HT-29 (cell line): ENCODE measurements at places on chromosomes 1 and 21. TPM values are rescaled to one million over a fixed set of nuclear protein-coding genes. Genes with fewer than 3 reads are reported as not detected.

Gene GRHL3
- total RNA-seq = 5.5 and 9.0 TPM in 2 replicates

DNA sequence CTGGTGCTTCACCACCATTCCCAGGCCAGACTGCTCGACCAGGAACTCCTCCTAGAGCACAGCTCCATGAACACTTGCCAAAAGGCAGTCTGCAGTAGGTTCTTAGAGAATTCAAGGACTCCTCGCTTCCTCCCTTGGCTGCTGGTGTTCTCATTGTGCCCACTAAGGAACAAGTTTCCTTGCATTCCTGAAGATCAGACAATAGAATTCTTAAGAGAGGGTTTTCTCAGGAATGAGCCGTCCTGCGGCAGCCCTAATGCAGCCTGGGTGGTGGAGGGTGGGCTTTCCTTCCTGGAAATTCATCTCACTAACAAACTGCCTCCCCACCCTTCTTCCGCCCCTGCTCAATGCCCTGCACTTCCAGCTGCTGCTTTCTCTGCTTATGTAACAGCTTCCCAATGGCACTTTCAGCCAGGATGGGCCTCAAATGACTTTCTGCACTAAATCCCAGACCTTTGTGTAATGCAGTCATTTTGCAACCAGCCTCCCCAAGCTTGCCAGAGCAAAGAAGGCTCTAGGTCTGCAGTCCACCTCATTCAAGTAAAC, 287.9 kb downstream of the PLPP3 start:
- no peak for DNase-seq

- no peak for DNase-seq
Observed at GRCh38 chr1:15289251-15289651, 42.2 kb downstream of the FHAD1 start.

Gene PLEKHN1
- 2.4 and 9.3 TPM in 2 replicates for total RNA-seq

DNA sequence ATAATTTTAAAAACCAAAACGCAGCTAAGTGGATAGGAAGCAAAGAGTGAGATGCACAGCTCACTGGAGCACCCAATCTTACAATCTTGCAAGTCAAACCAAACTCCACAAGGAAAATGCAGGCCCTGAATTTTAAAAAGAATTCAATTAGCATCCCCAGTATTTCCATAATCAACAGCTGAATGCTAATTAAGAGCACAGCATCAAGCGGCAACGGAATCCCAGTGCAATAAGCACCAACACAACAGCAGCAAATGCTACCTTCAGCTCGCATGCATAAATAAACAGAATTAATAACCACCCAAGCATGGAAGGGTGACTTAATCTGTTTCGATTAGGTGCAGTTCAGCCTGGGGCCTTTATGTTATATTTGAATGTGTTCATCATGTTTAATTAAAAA, 142.9 kb downstream of the SLC45A1 start:
- DNase-seq = no peak

GRCh38 chr1:232223183-232223708, 406.7 kb downstream of the SIPA1L2 start:
- DNase-seq = no peak

GRCh38 chr1:228177721-228178710, 12.4 kb downstream of the IBA57 start:
- DNase-seq = no peak

- DNase-seq = no peak
Observed at GRCh38 chr1:59352065-59352464, 55.2 kb downstream of the FGGY start.

DNA sequence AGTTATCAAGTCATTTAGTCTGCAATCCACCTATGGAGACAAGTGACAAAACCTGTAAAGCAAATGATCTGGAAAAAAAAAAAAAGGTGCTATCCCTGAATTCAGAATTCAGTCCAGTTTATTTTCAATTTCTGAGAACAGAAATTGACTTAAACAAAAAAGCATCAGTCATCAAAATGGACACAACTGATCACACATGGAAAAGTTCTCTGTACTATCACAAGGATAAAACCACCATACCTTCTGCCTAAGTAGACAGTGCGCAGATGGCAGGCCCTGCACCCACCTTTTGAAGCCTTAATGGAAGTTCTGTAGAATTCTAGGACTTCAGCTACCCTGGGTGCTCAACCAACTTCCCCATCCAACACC, 3.5 kb downstream of the PABPC4 start:
- no peak for DNase-seq

DNA sequence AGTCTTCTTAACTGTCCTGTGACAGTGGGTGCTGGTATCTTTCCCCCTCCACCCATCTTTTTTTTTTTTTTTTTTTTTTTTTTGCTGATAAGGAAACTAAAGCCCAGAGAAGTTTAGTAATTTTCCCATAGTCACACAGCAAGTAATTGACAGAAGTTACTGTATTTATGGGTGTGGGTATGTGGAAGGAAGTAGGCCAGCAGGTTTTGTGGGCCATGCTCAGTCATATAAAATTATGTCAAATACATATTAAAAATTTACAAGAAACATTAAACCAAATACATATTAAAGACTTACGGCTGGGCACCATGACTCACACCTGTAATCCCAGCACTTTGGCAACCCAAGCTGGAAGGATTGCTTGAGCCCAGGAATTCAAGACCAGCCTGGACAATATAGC, 51.5 kb downstream of the KAZN start:
- no peak for DNase-seq

DNA sequence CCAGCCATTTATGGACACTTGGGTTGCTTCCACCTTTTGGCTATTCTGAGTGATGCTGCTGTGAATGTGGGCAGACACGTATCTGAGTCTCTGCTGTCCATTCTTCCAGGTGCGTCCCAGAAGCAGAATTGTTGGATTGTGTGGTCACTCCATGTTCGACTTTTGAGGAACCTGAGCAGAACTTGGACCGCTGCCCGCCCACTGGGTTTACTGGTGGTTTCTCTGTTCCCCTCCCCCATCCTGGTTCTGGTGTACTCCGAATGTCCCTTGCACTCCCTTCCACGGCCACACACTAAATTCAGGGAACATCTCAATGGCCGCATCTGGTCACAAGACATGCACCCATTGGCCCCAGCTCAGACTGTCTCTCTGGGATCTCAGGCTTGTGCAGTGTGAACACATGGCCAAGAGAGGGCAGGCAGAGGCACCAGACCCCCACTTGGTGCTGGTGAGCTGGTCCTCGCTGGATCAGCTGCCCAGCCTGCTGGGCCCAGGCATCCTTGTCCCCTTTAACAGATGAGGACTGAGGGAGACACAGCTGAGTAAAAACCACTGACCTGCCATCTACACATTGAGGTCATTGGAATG, 565.1 kb downstream of the NPHP4 start:
- no peak for DNase-seq

DNA sequence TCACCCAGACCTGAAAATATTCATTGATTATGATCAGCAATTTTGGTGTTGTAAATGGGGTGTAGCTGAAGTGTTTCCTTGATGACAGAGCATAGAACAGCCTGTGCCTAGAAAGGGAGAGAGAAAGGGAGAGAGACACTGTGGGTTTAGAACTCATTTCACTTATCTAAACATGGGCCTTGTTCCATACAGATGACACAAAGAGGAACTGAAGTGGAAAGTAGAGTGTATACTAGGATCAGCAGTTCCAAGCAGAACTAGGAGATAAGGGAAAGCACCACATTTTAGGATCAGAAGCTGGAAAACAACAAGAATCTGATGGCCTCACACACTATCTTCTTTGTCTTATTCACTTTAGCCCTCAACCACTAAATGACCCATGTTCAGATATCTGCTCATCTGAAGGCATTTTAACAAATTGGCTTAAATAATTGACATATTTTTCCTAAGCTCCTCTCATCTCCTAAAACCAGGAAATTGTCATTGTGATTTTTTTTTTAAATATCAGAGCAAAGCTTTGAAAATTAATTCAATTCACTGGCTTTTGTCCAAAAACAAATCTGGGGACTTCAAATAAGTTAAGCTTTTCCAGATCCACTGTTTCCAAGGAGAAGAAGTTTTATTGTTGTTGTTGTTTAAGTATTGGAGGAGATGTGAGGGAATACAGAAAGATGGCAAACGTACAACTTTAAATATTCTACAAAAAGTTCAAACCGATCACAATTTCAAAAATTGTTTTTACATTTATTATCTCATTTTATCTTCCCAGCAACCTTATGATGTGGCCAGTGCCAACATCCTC, 103.8 kb downstream of the LYPLAL1 start:
- no peak for DNase-seq

DNA sequence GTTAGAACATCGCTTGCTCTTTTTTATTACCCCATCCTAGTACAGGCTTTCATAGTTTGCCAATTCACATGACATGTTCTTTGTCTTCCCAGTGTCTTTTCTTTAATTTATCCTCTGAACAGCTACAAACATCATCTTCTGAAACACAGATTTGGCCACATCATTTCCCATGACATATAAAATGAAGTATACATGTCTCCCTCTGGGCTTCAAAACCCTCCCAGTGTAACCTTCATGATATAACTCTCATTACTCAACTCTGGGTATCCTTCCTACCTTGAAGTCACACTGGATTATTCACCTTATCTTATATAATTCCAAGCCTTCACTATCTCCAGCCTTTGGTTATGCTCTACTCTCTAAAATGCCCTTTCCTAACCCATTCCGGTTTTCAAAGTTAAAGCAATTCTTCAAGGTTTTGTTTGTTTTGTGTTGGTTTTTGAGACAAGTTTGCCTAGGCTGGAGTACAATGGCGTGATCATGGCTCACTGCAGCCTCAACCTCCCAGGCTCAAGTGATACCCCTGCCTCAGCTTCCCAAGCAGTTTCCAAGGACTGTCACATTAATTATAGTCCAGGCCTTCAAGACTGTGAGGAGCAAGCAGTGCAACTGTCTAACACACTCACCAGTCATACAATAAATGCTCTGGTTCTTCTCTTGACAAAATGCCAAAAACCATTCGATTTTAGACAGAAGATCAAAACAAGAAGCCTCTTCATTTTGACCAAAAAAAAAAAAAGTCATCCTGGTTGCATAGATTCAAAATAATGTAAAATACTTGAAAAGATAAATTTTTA, 5.8 kb downstream of the RGS1 start:
- no peak for DNase-seq

- no peak for DNase-seq
Observed at GRCh38 chr1:116425987-116426386, 52.9 kb downstream of the ATP1A1 start.

Gene CLDN14
- total RNA-seq = not detected in 2 replicates

DNA sequence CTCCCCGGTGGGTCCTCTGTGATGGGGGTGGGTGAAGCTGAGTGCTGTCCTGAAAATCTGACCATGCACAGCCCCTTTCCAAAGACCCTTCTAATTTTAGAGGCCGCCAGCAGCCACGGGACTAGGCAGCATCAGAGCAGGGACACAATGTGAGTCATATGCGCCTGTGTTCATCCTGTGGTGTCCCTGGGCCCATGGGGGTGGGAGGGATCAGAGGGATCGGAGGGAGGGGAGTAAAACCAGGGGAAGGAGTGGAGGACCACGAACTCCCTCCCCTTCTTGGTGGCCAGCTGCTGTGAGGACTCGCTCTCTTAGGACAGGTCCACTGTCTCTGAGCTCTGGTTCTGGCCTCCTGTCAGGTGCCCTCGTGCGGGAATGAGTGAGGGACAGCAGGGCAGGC, 61.5 kb downstream of the ADARB1 start:
- no peak for DNase-seq
